ENCODE measurements at places on chromosomes 4 and X. TPM values are rescaled to one million over a fixed set of nuclear protein-coding genes. Genes with fewer than 3 reads are reported as not detected.

CNGA1 gene
- 28.0 TPM for total RNA-seq

SPATA4 gene
- total RNA-seq = 0.14 TPM

FGF2 gene
- 1.4 TPM for total RNA-seq

FGFR3 gene
- 39.1 TPM for total RNA-seq

DNA sequence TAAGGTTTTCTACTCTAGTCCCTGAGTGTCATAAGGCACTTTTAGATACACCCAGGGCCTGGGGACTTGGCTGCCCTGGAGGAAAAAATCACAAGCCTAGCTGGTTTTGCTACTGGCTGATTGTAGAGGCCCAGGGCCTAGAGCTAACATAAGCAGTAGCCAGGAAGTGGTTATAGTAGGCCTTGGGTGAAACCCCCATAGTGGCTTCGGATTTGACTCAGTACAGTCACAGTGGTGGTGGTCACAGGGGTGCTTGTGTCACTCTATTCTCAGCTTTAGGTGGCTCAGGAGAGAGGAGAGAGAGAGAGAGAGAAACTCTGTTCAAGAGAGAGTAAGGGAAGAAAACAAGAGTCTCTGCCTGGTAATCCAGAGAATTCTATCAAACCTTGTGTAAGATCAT is 194.5 kb upstream of the EDA2R start:
- no peak overlapping the region for H3K27ac ChIP-seq
- H3K36me3 ChIP-seq = no peaks in the 10 kb centered on the region
- no peaks in the 10 kb centered on the region for H3K27me3 ChIP-seq
- DNase-seq = no peak

DNA sequence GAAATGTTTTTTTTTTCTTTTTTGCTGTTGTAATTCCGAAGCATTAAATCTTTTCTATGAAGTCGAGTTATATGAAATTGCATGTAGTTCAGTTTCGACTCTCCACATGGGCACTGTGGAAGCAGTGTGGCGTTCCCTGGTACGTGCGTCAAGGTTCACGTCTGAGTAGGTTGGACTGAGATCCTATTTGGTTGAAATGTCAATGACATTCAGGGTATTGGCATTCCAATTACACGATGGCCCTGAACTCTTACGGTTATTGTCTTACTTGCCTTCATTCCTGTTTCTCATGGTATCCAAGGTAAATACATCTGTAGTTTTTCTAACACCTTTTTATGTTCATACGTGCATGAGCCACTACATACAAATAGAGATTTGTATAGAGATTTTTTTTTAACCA is 128.8 kb downstream of the SORBS2 start:
- peaks cover 8% of the 10 kb centered on the region for H3K4me1 ChIP-seq
- DNase-seq = no peak
- H3K27ac ChIP-seq = peak overlapping the region; percentile 72
- H3K4me3 ChIP-seq = no peak overlapping the region

GRCh38 chr4:30208731-30209435 is 511.3 kb upstream of the PCDH7 start:
- no peaks in the 10 kb centered on the region for H3K4me1 ChIP-seq
- DNase-seq = no peak
- H3K27me3 ChIP-seq = no peaks in the 10 kb centered on the region
- H3K36me3 ChIP-seq = no peaks in the 10 kb centered on the region
- no peak overlapping the region for H3K27ac ChIP-seq

DNA sequence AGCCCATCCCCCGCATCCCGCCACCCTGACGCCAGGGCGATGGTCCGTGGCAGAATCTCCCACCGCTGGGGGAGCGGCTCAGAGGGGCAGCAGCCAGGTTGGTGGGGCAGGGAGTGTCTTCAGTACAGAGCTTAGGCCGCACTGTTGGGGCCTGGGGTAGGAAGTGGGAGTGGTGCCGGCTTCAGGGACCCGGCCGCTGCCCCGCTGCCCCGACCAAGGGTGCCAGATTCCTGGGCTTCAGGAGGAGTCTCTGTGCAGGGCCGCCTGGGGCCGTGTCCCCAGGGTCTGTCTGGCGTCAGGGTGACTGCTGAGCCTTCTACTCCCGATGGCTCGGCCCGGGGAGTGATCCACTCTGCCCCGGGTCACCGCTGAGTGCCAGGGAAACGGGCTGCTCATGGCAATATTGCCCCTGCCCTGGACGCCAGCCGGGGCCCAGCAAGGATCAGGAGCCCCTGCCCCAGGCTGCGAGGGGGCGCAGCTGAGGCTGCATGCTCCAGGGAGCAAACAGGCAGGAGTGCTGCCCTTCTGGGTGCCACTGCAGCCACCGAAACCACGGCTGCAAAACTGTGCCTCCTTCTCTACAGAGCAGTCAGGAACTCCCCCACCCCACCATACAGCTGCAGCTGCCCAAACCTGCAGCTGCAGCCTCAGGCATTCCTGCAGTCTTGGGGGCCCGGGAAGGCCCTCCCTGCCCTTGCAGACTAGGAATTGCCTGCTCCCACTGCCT is 1206.1 kb downstream of the ARAP2 start:
- no peaks in the 10 kb centered on the region for H3K36me3 ChIP-seq
- no peak overlapping the region for H3K4me3 ChIP-seq
- DNase-seq = no peak
- H3K4me1 ChIP-seq = no peaks in the 10 kb centered on the region

DNA sequence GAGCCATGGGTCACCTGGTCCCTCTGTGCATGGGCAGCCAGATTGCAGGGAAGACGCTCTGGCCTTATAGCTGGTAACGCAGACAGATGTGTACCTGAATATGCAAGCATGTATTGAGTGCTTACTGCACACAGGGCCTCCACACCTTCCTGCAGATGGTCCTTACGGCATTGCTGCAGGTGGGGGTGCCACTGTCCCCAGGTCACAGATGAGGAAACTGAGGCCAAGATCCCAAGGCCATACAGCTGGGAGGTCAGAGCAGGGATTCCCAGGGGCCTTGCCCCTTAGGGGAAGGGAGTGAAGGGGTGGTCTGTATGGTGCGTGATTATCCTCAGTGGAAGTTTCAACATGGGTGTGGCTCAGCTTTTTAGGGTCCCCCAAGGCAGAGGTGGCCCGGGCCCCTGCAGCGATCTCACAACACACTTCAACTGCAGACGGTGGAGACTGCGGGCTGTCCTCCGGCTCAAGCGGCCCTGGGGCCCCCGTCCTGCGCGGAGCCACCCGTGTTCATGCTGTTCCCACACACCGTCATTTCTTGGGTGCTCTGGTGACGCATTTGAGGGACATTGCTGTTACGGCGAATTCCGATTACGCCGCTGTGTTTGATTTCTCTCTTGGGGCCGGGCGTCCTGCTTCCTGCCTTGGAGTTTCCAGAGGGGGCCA is 8.1 kb downstream of the DOK7 start:
- H3K27me3 ChIP-seq = no peaks in the 10 kb centered on the region
- H3K27ac ChIP-seq = no peak overlapping the region

- no peaks in the 10 kb centered on the region for H3K36me3 ChIP-seq
- no peak overlapping the region for H3K4me3 ChIP-seq
- H3K4me1 ChIP-seq = no peaks in the 10 kb centered on the region
- H3K27me3 ChIP-seq = no peaks in the 10 kb centered on the region
- no peak for DNase-seq
Observed at GRCh38 chr4:133565379-133565778, 416.3 kb downstream of the PCDH10 start.

GRCh38 chr4:137946453-137947174 is 295.5 kb downstream of the SLC7A11 start:
- no peaks in the 10 kb centered on the region for H3K4me1 ChIP-seq
- no peaks in the 10 kb centered on the region for H3K27me3 ChIP-seq
- no peak overlapping the region for H3K4me3 ChIP-seq
- no peak overlapping the region for H3K27ac ChIP-seq
- no peak for DNase-seq

GRCh38 chr4:76278583-76278982 is 27.1 kb downstream of the FAM47E start:
- no peak overlapping the region for H3K4me3 ChIP-seq
- no peaks in the 10 kb centered on the region for H3K36me3 ChIP-seq
- H3K27me3 ChIP-seq = no peaks in the 10 kb centered on the region
- H3K4me1 ChIP-seq = peaks cover 38% of the 10 kb centered on the region
- DNase-seq = no peak

GRCh38 chrX:10615931-10616774 is 4.2 kb downstream of the MID1 start:
- peak overlapping the region; percentile 25 for H3K27ac ChIP-seq
- H3K27me3 ChIP-seq = no peaks in the 10 kb centered on the region
- DNase-seq = no peak
- H3K4me1 ChIP-seq = peaks cover 2% of the 10 kb centered on the region

GRCh38 chr4:3823496-3824341 is 57.5 kb downstream of the ADRA2C start:
- H3K4me3 ChIP-seq = no peak overlapping the region
- H3K27me3 ChIP-seq = no peaks in the 10 kb centered on the region
- no peaks in the 10 kb centered on the region for H3K36me3 ChIP-seq
- no peak for DNase-seq
- H3K4me1 ChIP-seq = peaks cover 15% of the 10 kb centered on the region

Measured in liver (tissue), 10 donors.